Mesothelial cell of epicardium (in vitro differentiated cells): ENCODE measurements at places on chromosomes 7 and 10.

DNA sequence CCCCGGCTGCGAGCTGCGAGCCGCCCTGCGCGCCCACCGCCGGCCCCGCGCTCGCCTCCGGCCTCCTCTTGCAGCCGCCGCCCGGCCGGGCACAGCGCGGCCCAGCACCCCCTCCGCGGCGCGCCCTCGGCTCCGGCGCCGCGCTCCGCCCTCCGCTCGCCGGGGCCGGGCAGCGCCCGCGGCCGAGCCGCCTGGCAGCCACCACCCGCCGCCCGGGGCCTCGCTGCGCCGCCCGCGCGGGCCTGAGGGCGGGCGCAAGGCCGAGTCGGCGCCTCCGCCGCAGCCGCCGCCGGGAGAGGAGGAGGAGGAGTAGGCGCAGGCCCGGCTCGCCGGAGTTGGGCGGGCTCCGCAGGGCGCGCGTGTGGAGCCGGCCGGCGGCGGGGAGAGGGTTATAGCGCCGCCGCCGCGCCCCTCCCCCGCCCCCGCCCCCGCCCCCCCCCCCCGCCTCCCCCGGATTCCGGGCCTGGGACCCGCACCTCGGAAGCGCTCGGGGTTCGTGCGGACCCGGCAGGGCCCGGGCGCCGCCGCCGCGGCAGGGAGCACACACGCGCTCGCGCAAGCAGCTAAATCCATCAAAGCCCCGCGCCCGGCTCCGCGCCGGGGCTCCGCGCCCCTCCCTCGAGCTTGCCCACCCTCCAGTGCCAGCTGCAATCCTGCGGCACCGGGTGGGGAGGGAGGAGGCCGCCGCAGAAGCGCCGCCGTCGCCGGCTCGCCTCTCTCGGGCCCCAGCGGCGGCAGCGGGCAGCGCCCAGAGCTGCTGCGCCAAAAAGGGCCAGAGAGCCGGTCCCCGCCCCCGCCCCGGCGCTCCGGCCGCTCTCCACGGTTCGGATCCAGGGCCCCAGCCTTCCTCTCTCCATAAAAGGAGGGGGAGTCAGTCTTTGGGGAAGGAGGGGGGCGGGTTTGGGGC, at the start of gene PDGFA:
TSS of gene PDGFA (minus strand) at position 363 of the 907 bp plus-strand sequence. CDS start 845 bp downstream, outside the sequence.
- H3K4me3 ChIP-seq = peak within 1 kb of the TSS; percentile 89
- peak within 1 kb of the TSS; percentile 90 for H3K27ac ChIP-seq
- H3K36me3 ChIP-seq = no peaks in the 10 kb centered on the region
- H3K27me3 ChIP-seq = peaks cover 37% of the 10 kb centered on the region

DNA sequence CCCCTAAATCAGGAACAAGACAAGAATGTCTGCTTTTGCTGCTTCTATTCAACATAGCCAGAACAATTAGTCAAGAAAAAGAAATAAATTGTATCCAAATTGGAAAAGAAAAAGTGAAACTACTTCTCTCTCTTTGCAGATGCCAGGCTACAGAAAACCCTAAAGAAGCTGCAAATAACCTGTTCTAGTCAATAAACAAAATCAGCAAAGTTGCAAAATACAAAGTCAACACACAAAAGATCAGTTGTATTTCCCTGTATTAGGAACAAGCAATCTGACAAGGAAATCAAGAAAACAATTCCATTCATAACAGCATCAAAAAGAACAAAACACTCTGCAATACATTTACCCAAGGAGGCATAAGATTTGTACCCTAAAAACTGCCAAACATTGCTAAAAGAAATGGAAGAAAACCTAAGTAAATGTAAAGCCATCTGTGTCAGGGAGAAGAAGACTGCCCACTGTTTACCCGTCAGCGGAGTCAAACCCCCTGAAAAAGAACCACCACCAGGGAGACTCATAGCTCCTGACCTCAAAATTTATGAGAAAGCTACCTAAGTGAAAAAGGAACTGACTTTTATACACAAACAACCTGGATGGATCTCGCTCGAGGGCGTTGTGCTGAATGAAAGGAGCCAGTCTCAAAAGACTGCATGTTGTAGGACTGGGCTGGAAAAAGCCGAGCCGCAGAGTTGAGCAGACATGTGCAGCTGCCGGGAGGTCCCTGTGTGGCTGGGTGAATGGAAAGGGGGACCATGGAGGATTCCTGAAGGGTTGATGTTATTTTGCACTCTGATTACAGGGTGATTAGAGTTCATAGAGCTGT, 263.1 kb downstream of the MAD1L1 start:
- H3K27me3 ChIP-seq = no peaks in the 10 kb centered on the region
- peaks cover 8% of the 10 kb centered on the region for H3K4me1 ChIP-seq
- H3K36me3 ChIP-seq = peaks cover 10% of the 10 kb centered on the region
- DNase-seq = no peak
- H3K27ac ChIP-seq = no peak overlapping the region

DNA sequence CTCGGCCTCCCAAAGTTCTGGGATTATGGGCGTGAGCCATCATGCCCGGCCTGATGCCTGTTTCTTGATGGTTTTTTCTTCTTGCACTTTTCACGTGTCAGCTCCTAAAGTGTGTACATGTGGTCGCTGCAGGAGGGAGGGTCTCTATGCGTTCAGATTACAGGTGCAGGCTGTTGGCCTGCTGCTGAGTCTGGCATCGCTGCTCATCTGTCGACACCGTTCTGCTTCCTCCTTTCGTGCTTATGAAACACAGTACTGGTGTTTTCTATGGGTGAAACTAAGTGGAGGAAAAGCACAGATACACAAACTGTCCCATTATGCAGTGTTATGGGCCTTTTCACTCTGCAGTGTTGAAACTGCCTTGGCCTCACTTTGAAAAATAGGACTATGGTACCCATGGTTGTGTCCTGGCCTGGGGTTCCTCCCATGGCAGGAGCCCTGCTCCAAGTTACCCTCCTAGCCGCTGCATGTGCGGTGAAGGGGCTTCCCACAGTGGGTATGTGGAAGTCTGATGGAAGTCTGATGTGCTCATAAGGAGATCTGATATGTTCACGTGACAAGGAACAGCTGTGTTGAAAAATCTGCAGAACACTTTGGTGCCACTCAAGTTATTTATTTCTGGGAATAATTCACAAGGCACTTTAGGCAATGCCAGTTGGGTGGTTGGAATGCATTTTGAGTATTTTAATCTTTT, 23.5 kb downstream of the OGDH start:
- peaks cover 13% of the 10 kb centered on the region for H3K36me3 ChIP-seq
- H3K27ac ChIP-seq = no peak overlapping the region
- H3K4me1 ChIP-seq = peaks cover 7% of the 10 kb centered on the region
- H3K27me3 ChIP-seq = no peaks in the 10 kb centered on the region
- H3K4me3 ChIP-seq = no peak overlapping the region

GRCh38 chr10:49300140-49300974, 1.4 kb downstream of the C10orf71 start:
- no peaks in the 10 kb centered on the region for H3K36me3 ChIP-seq
- H3K27ac ChIP-seq = no peak overlapping the region
- no peak for DNase-seq
- peaks cover 7% of the 10 kb centered on the region for H3K4me1 ChIP-seq
- H3K4me3 ChIP-seq = no peak overlapping the region
- peaks cover 47% of the 10 kb centered on the region for H3K27me3 ChIP-seq

DNA sequence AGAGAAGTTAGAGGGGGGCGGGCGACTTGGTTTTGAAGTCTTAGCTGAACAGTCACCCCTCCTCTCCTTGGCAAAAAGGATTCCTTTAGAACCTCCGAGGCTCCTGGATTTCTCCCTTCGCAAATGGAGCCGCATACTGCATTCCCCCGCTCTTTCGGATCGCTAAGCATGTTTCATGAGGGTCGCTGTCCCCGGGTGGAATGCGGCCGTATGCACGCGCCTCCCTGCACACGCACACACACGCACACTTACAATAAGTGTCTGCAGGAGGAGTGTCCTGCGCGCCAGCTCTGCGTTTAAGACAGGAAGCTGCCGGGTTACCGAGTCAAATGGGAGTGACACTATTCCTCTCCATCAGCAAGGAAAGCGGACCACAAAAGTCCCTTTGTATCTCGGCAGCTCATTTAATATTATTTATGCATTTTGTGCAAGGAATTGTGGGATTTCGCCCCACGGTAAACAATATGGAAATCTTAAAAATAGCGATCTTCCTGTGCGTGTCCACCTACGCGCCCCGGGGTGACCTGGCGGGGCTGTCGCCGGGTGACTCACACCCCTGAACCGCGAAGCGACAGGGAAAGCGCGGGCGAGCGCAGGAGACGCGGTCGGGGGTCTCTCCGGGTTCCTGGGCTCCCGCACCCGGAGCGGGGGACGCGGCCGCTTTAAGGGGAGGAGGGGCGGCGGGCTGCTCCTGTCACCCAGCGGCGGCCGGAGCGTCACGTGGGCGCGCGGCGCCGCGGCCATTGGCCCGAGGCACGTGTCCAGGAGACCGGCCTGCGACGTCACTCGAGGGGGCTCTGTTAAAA, 988 bp upstream of the EN2 start:
- H3K27me3 ChIP-seq = peaks cover 89% of the 10 kb centered on the region
- DNase-seq = no peak
- H3K4me1 ChIP-seq = peaks cover 14% of the 10 kb centered on the region
- no peaks in the 10 kb centered on the region for H3K36me3 ChIP-seq
- peak overlapping the region; percentile 60 for H3K4me3 ChIP-seq

DNA sequence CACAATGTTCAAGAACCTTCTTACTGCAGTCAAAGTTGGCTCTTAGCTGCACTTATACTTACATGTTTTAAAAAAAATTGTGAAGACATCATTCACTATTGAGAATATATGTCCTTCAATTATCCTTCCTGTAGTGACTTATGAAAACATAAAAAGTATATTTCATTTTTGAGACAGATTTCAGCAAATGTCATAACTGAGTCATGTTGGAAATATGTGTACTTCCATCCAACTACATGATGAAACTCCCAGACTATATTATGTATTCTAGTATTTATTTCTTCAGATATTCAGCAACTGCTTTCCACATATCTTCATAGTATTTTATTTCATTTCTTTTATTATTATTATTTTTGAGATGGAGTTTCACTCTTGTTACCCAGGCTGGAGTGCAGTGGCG, 160.2 kb downstream of the ARHGAP12 start:
- no peak overlapping the region for H3K27ac ChIP-seq
- DNase-seq = no peak
- no peaks in the 10 kb centered on the region for H3K36me3 ChIP-seq
- H3K4me3 ChIP-seq = no peak overlapping the region
- peaks cover 5% of the 10 kb centered on the region for H3K4me1 ChIP-seq
- H3K27me3 ChIP-seq = no peaks in the 10 kb centered on the region

DNA sequence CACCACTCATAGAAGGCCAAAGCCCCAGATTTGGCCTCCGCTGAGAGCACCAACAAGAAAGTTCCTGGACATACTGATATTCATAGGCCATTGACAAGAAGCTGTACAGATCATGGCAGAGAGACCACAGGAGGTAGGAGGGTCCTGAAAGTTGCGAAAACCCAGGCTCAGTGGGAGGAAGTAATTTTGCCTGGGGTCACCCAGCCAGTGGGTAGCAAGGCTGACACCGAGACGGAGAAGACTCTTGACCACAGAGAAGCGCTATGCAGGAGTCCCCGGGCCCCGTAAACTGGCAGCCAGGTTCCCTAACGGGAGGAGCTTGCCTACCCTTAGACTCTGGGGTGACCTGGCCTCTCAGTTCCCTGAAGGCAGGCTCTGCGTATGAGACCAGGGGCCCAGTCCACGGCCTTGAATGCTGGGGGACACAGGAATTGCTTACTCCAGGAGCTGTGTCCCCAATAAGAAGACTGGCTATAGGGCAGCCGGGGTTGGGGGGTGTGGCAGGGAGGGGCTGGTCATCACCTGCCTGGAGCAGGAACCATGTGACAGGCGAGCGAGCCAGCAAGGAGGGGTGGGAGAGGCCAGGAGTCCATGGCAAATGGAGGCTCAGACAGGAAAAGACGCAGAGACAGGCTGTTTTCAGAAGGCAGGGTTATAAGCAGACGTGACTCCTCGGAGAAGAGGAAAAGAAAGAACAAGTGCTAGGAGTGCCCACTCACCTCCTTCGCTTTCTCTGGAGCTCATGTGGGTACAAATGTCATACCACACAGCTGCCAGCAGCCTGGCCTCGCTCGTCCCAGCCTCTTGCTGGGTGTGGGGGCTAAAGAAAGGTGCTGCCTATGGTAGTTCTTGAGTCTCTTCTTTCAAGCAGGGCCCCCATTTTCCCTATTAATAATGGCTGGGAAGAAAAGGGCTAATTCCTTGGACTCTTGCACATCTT, 24.6 kb upstream of the NPFFR1 start:
- H3K4me1 ChIP-seq = no peaks in the 10 kb centered on the region
- H3K27me3 ChIP-seq = no peaks in the 10 kb centered on the region
- no peak for DNase-seq
- H3K4me3 ChIP-seq = no peak overlapping the region
- no peaks in the 10 kb centered on the region for H3K36me3 ChIP-seq

DNA sequence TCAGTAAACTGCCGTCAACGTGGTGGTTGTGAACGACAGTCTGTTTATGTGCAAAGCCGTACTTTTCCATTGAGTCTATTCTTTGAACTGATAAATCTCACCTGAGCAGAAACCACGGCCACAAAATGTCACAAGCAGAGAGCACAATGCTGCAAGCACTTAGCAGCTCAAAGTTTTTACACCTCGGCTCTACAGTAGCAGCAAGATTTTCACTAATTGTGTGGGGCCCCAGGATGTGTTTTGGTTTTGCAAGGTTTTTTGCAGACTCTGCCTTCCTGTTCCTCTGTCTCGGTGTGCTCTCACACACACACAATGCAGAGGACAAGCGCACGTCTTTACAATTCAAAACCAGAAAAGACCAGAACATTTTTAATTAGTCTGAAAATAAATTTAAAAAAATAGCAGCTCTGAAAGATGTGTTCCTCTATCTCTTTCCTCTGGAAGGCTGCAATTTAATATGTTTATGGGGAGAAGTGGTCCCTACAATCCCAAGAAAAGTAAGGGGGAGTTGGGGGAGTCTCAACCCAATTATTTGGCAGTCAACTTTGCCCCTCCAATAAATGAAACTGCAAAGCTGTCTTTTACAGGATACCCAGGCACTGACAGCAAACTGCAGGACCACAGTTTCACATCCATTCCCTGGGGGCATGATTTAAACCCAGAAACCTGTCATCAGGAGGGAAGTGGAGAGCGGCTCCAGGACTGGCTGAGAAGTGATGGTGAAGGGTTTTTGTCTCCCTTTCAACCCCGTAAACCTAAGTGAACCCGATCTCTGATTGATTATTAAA, 73.8 kb upstream of the SFMBT2 start:
- peaks cover 42% of the 10 kb centered on the region for H3K27me3 ChIP-seq
- peaks cover 15% of the 10 kb centered on the region for H3K4me1 ChIP-seq
- no peak overlapping the region for H3K4me3 ChIP-seq
- no peak for DNase-seq
- H3K27ac ChIP-seq = no peak overlapping the region
- no peaks in the 10 kb centered on the region for H3K36me3 ChIP-seq

DNA sequence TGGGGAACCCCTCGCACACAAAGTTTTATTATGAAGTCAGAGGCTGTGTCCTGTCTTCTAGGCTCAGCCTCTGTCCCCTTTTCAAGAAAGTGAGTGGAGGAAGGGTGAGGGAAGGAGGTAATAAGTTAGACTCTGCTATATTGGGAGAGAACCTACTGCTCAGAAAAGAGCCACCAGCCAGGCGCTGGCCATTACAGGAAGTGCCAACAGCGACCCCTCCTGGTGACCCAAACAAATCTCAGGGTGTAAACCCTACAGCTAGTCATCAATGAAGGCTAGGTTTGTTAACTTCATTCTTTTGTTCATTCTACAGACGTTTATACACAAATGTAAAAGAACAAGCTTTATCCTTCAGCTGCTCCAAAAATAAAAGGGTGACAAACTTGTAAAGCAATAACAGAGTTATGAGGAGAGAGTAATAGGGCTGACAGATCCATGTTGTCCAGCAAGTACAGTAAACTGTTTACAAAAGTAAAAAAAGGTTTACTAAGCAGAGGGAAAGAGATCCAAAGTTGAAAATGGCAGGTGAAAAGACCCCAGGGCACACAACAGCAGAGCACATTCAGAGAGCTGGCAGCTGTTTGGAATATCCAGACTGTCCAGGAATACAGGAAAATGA, 82.7 kb downstream of the FAM204A start:
- peaks cover 99% of the 10 kb centered on the region for H3K27me3 ChIP-seq
- H3K4me3 ChIP-seq = no peak overlapping the region
- no peak overlapping the region for H3K27ac ChIP-seq
- no peaks in the 10 kb centered on the region for H3K36me3 ChIP-seq
